ENCODE measurements at places on chromosomes 4 and X.

- DNase-seq, result no peak
These were observed 363.6 kb upstream of the FAM241A start for GRCh38 chr4:111781611-111782010.

DNA sequence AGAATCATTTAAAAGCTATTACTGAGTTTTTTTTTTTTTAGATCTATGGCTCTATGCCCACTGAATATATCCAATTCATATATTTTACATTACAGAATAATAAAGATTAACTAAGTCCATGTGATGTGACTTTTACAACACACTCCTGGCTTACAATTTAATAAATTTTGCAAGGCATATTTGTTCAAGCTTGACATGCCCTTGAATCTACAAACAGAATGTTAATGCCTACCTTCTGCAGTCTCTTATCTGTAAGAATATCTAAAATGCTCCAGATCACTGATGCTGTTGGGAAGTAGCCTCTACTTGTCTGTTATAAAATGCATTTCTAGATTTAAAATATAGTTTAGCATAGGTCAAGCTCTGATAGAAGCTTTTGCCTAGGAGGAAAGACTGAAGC is 100.7 kb upstream of the RASGEF1B start:
- no peak for DNase-seq

DNA sequence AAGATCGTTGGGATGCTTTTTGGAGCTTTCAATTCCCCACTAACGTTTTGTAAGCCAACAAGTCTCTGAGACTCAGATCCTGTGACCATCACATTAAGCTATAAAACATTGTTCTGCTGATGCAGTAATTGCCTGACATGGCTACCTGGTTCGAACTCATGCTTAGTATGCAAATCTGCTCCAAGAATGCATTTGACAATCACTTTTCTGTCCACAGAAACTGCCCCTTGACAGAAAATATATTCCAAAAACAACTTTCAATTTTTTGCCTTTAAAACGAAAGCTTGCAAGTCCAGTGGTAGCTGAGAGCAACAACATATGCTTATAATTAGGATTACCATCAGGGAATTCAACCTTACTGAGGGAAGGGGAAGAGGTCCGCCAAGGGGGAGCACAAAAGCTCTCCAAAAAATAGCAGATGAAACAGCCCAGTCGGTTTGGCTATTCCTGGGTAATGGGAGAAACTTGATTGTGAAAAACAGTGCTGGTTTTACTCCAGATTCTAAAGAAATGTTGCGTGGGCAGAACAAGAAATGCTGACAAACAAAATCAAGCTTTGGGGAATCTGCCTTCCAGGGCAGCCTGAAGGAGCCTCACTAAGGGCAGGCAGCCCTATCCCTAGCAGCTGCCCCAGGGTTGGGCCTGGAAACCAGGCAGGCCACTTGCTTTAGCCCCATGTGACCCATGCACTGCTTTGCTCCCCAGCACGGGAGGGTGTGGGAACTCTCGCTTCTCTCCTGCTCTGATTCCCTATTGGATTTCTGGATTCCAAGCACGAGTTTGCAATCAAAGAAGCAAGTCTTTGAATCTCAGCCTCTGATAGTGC is 160.7 kb upstream of the LDB2 start:
- no peak for DNase-seq

DNA sequence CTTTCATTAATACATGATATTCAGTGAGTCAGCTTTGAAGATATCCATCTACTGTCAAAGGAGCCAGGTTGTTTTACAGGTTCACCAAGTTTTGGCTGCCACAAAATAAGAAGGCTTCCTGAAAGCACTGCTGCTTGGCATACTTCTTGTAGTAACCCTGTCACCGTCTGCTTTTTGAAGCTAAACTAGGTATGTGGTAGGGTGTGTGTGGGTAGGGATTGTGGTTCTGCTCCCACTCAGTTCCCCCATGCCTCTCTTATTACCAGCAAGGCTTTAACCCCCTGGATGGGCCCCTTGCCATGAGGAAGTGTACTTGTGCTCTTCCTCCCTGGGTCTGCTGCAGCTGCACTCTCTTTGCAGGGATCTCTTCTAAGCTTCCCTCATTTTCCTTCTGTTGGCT is 191.2 kb downstream of the BANK1 start:
- no peak for DNase-seq

DNA sequence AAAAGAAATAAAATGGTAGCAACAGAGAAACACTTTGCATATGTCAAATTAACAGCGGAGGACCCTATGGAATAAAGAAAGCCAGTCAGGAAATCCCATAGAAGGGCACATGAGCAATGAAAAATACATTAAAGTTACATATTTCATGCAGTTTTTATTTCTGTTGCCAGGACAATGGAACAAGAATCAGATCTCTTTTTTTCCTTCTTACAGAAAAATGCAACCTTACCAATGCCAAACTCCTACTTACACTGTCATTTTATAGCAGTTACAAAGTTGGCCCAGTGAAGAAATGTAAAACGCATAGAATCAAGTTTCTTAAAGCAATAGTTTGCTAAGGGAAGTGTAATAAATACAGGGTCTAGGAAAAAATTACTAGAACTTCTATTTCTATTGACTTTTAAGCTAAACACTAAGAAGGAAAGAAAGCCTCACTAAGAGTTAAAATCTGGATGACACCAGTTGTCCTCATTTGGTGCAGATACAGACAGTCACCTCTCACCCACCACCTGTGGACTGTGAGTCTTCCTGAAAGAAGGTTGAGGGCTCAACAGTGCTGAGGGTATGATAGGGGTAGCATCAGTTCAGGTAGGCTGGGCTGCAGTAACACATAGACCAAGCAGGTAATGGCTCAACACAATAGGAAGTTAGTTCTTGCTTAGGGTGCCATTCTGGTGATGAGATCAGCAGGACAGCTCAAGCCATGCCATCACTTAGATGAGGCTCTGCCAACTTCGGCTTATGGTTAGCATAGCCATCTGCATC is 224.6 kb downstream of the ANAPC10 start:
- DNase-seq, result no peak

DNA sequence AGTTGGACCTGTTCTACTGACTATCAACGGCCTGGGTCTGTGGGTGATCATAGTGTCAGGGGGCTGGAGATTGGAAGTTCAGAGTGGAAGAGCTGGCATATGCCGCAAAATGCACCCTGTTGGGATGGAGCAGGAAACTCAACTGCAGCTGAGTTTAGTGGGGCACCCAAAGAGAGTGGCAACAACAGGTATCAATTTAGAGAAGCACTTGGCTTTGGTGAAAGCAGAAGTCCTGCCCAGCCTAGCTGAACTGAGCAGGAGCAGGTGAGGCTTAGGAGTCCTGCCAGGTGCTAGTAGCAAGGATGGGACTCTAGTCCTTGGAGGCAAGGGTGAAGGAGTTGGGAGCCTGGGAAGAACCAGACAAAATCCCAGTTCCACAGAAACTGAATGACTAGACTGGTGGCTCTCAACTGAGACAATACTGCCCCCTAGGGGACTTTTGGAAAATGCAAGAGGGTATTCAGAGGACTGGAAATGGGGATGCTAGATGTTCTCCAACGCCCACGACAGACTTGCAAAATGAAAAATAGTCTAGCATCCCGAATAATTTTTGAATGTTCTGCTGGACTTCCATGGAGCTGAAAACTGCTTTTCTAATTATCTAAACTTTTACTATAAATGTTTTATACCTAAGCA is 49.4 kb downstream of the RTL9 start:
- DNase-seq, result peak; percentile 75
